Ecto neural progenitor cell (in vitro differentiated cells): ENCODE measurements at places on chromosomes 11 and 22.

GRCh38 chr11:78689585-78690153 is 115.0 kb upstream of the NARS2 start:
- no peak for DNase-seq

- no peak for DNase-seq
Observed at GRCh38 chr11:17692931-17693330, 26.4 kb upstream of the MYOD1 start.

GRCh38 chr11:65593518-65594414 is 1.8 kb downstream of the KCNK7 start:
- no peak for DNase-seq

GRCh38 chr22:46672731-46673130 is 52.5 kb downstream of the GRAMD4 start:
- DNase-seq: no peak

- DNase-seq: no peak
Observed at GRCh38 chr11:61635304-61635703, 44.9 kb upstream of the DAGLA start.

GRCh38 chr11:96063053-96063452 is 139.1 kb upstream of the MTMR2 start:
- no peak for DNase-seq

DNA sequence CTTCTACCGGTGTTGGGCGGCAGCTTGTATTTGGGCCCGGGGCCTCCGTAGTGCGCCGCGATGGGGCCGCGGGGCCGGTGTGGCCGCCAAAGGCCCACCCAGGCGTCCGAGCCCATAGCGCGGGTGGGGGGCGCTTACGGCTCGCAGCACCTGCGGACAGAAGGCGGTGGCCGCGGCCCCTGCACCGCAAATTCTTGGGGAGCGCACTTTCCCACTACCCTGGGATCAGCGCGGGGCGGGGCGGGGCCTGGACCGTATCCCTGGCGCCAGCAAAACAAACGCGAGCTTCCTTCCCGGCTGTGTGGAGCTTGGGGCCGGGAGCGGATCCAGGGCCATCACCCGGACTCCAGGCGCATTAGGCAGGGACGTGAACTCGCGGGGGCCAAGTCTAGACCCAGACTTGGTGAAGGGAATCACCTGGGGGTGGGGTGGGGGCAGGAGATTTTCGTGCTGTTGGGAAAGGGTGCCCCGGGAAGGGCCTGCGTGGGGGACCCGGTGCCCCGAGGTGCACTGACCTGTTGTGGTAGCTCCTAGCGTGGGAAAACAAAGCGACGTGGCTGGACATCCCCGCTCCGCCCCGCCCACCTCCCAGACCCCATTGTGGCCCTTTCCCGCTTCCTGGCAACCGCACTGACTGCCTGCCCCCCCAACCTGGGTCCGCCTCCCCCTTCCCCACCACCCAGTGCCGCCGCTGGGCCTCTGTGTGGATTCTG is 2.3 kb upstream of the TYMP start:
- peak; percentile 74 for DNase-seq

DNA sequence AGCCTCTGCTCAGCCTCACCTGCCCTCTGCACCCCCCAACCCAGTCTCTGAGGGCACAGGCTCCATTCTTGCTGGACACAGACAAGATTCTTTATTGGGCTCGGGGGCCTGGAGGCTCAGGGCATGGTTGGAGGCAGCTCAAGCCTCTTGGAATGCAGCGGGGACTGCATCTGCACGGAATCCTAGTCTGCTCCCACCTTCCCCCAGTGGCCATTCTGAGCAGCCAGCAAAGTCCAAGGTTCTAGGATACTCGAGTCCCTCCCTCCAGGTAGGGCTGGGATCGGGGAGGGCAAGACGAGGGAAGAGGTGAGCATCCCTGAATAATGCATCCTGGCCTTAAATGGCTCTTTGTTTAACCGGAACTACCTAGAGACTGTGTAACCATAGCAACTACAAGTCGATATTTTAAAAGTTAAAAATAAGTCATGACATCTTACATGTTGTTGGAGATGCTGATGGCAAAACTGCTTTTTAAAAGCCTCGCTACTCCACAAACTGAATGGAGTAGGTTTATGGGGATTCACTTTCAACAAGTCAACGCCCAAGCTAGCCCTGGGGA is 10.7 kb upstream of the IGSF22 start:
- DNase-seq: no peak

DNA sequence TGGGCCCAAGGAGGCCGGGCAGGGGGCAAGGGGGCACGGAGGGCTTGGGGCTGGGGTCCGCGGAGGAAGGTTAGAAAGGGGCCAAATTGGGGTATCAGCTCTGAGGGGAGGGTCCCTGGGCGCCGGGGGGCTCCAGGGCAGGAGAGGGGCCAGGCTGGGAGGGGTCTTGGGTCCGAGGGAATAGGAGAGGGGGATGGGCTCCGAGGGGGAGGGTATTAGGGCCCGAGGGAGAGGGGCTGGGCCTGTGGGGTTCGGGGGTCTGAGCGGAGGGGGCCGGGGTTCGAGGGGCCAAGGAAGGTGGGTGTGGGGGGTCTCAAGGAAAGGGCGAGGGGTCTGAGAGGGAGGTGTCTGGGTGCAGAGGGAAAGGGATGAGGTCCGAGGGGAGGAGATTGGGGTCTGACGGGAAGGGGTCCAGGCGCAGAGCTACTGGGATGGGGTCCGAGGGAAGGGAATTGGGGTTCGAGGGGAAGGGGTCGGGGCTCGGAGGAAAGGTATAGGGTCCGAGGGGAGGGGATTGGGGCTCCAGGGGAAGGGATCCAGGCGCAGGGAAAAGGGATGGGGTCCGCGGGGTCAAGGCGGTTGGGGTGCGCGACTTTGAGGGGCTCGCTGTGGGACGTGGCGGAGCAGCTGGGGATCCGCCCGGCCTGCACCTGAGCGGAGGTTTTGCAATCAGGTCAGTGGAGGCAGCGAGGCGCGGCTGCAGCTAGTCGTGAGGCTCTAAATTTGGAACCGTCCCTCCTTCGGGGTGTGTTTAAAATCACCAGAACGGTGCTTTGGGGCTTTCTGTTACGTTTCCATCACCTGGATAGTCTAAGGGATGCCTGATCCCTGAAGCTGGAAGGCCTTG is 728 bp downstream of the CTTN start:
- no peak for DNase-seq

GRCh38 chr11:45906096-45906682 is 882 bp downstream of the FREY1 start:
- no peak for DNase-seq

GRCh38 chr22:23387827-23388516 is 192.1 kb downstream of the IGLL1 start:
- DNase-seq: no peak

- DNase-seq: peak; percentile 47
Observed at GRCh38 chr11:2792381-2793250, 92.8 kb upstream of the KCNQ1OT1 start.

- no peak for DNase-seq
Observed at GRCh38 chr11:132866783-132867545, 665.3 kb downstream of the OPCML start.

DNA sequence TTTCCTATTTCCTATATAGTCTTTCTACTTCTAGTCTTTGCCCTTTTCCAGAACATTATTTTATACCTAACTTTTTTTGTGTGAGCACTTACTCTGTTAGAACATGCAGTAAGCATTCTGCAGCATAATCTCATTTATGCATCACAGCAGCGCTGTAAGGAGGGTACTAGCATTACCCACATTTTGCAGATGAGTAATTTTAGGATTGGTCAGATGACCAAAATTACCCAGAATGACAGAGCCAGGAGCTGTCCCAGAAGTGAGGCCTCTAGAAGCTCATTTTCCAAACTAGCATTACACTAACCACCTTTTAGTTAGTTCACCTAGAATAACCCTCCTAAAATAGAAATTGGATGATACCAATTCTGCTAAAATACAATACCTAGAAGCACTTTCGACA is 47.1 kb upstream of the ARHGAP32 start:
- no peak for DNase-seq

DNA sequence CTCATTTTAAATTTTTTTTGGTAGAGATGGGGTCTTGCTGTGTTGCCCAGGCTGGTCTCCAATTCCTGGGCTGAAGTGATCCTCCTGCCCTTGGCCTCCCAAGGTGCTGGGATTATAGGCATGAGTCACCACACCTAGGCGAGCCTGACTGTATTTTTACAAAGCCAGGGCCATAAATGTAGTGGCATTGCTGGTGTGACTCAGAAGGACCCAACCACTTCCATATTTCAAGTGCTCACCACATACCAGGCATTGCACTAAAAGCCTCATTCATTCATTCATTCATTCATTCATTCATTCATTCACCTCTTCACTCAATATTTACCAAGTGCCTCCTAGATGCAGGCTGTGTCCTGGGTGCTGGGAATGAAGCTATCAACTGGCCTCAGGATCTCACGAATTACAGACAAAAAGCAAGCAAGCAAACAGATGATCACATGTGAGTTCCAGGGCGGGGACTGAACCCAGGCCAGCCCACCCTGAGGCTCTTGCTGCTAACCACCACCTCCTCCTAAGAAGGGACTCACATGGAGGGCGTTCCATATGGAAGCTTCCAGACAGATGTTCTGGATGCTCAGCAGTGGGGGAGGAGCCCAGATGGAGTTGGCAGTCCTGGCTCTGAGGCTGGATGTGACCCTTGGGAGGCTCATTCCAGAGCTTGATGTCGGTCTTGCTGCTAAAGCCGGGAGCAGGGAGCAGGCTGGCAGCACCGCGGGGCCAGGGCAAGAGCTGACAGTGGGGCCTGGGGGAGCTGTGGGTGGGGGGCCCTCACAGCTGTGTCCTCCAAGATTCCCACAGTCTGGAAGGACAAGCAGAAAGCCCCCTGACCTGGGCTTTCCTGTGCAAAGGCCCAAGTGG is 158.8 kb downstream of the CTTN start:
- DNase-seq: no peak

DNA sequence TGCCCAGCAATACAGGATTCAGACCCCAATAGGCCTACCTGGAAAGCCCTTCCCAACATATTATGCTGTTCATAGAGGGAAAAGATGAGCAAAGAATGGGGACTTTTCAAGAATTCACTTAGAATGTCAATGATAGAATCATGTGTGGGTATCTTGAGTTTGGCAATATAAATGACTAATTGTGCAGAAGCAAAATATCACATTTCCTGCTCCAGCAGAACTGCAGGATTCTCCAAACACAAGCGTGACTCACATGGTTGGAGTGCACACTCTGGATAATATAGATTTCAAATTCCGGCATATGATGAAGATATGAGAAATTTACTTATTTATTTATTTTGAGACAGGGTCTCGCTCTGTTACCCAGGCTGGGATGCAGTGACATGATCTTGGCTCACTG is 12.5 kb upstream of the APOL5 start:
- DNase-seq: no peak

- DNase-seq: no peak
Observed at GRCh38 chr22:43333156-43333555, 10.0 kb downstream of the SCUBE1 start.

- DNase-seq: no peak
Observed at GRCh38 chr11:37506531-37506930, 908.5 kb upstream of the RAG2 start.

DNA sequence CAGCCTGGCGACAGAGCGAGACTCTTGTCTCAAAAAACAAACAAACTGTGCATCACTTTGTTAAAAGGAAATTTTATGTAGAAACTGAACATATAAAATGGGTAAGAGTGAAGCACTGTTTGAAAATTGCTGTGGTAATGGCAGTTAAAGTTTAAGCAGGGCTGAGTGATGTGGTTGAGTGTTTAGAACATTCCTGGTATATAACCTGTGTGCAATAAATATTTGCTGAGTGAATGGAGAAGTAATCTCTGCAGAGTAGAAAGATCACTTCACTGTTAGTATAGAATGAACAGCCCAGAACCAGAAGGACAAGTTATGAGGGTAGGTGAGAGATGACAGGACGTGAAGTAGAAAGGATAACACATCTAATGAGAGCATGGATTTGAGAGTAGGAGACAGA is 27.3 kb downstream of the CECR2 start:
- DNase-seq: no peak

DNA sequence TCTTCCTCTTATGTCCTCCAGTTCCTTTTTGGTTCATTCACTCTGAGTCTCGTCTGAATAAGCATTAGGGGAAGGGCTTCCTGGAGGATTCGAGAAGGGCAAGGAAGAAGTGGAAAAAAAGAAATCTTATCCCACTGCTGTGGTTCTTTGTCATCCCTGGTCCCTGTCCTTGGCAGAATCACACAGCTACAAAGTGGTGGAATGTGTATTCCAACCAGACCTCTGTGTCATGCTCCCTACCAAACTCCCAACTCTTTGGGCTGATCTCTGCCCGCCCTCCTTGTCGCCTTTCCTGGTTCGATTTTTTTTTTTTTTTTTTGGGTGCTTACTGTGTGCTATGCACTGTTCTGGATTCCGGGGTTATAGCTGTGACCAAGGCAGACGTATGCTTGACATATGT is 61.0 kb downstream of the TEAD1 start:
- DNase-seq: no peak

- no peak for DNase-seq
Observed at GRCh38 chr22:49702068-49702397, 125.6 kb downstream of the BRD1 start.

DNA sequence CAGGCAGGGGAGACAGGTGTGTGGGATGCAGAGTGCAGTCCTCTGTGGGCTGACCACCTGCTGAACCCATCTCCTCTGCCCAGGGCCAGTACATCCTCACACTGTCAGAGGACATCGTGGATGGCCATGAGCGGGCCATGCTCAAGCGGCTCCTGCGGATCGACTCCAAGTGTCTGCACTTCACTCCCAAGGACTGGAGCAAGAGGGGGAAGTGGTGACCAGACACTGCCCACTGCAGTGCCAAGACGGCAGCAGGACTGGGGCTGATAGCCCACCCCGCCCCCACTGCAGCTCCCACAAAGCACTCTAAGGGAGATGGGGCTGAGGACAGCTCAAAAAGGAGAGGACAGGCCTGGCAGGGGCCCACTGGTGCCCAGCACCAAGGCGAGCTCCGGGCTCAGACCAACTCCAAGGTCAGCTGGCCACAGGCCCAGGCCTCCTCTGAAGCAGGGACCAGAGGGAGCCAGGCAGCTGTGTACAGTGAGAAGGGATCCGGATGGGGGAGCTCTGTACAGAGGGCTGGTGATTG is 1.6 kb downstream of the RNASEH2C start:
- no peak for DNase-seq

DNA sequence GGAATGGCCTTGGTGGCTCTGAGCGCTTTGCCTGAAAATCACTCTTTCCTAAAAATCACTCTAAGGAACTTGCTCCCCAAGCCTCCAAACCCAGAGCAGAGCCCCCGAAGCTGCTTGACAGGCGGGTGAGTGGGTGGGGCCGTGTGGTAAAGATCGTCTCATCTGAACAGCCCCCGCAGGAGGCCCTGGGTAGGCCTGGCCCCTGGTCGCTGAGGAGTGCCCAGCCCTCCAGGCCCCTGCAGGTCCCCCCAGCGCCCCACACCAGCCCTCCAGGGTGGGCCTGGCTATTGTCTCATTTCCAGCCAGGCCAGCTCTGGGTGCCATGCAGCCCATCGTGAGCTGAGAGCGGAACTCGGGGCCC is 17.2 kb upstream of the PIM3 start:
- no peak for DNase-seq

DNA sequence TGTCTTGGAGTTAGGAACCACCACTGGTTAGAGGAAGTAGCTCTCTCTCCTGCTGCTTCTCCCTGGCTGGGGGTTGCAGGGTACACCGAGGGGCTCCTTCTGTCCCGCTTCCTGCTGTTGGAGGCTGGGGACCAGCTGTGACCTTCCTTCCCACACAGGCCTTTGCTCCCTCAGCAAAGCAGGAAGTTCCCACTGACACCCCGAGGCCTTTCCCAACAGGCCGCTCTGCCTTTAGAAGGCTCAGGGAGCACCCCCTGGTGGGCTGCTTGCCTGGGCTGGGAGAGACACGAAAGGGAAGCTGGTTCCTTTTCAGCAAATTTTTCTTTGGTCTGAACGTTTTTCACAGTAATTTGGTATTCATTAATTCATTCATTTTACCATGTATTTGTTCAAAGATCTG is 527.9 kb upstream of the B3GAT1 start:
- DNase-seq: no peak
